Stimulated activated CD8-positive, alpha-beta memory T cell treated with anti-CD3 and anti-CD28 coated beads, Interleukin-15, amount 100 ng/mL, for 24 hours (primary cell): ENCODE measurements at places on chromosomes 5 and 9.

DNA sequence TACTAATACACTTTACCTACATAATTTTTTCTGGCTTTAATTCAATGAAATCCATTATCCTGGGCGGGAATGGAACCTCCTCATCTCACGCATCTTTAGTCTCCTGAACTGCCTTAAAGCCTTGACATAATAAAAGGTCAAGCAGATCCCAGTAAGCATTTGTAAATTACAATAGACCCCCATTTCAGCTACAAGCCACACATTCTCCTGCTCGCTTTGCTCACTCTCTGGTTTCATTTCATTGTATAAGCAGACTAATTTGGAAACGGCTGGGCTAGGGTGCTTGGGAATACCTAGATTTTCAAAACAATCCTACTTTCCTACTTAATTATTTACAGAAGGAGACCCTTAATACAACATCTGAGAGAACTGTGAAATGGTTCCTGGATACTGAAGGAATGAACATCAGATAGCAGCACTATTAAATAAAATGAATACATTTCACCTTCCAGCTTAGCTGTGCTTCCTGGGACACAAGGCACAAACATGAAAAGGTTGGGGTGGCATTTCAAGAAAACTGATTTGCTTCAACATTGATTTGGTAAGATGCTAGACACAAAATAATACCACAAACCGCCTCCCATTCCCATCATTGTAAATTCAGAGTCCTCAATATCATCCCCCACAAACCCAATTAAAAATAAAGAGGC is 1.5 kb downstream of the JAKMIP2 start:
- no peak for DNase-seq

GRCh38 chr9:123929177-123929869 is 603 bp downstream of the DENND1A start:
- DNase-seq, result peak; percentile 13

DNA sequence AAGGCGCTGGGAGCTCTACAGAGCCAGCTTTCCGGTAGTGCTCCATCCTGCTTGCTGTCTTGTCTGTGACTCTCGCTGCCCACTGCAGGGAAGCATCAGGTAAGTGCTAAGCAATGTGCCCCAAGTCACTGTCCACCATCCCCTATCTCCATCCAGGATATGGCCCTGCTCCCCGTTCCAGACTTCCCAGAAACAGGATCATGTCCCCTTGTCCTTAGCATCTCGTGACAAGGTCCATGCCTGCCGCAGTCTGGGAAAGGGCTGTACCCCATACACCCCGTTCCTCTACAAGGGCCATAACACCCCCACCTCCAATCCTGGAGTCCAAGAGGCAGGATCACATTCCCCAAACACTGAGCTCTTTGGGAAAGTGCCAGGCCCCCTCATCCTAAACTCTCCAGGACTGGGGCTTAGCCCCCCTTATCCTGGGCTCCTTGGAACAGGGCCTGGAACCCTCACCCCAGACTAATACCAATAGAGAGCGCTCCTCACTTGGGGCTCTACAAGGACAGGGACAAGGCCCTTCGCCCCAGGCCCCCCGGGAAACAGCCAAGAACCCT is 566 bp downstream of the RPP25L start:
- DNase-seq, result no peak

DNA sequence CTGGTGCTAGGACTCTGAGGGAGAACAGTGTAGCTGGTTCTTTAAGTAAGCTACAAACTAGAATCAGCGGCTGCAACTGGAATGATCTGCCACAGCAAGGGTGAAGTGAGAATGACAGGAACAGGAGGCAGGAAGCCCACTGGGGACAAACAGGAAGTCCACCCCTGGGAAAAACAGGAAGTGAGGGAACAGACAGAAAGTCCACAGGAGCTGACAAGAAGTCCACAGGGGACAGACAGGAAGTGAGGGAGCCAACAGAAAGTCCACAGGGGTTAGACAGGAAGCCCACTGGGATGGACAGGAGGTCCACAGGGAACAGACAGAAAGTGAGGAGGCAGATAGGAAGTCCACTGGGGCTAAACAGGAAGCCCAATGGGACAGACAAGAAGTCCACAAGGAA is 15.5 kb downstream of the ADAMTS16 start:
- no peak for DNase-seq

DNA sequence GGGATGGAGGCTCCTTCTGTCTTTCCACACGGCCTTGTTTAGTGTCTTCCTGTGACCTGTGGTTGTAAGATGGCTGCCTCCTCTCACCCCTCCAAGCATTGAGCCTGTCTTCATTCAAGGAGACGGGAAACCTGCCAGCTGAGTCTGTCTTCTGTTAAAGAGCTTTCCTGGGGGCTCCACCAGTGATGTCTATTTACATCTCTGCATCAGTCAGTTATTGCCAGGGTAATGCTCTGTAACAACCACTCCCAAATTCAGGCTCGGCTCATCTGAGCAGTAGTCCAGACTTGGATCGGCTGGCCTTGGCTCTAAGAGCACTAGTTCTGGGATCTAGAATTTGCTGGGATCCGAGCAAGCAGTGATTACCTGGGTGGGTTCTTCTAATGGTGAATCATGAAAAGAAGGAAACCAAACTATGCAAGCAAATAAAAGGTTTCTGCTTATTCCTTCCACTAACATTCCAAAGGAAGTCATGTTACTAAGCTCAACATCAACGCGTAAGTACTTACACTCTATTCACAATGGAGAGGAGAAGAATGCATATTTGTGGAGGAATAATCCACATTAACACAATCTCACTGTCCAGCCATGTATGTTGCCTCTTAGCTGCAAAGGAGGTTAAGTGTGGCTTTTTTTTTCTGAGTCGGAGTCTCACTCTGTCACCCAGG is 61.7 kb downstream of the GALNT12 start:
- DNase-seq, result no peak

GRCh38 chr5:165460911-165461310 is 1955.5 kb downstream of the MAT2B start:
- DNase-seq, result no peak

- DNase-seq, result no peak
These were observed 52.5 kb downstream of the EFNA5 start for GRCh38 chr5:107618242-107618641.

DNA sequence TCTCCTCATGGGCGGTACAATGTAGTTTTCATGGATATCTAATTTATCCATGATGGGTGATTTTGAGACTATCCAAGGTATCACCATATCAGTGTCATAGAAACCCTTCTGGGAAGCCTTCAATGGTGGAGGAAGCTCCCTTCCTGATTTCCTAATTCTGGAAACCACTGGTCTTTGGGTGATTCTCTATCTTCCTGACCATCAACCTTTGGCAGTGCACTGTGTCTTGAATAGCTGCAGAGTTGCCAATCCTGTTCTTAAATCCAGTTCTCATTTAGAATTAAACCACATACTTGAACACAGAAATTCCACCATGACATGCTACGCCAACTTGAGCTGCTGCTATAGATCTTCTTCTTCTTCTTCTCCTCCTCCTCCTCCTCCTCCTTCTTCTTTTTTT is 161.7 kb upstream of the KLF9 start:
- no peak for DNase-seq

GRCh38 chr9:118686959-118687358 is 682.3 kb downstream of the BRINP1 start:
- DNase-seq, result no peak

DNA sequence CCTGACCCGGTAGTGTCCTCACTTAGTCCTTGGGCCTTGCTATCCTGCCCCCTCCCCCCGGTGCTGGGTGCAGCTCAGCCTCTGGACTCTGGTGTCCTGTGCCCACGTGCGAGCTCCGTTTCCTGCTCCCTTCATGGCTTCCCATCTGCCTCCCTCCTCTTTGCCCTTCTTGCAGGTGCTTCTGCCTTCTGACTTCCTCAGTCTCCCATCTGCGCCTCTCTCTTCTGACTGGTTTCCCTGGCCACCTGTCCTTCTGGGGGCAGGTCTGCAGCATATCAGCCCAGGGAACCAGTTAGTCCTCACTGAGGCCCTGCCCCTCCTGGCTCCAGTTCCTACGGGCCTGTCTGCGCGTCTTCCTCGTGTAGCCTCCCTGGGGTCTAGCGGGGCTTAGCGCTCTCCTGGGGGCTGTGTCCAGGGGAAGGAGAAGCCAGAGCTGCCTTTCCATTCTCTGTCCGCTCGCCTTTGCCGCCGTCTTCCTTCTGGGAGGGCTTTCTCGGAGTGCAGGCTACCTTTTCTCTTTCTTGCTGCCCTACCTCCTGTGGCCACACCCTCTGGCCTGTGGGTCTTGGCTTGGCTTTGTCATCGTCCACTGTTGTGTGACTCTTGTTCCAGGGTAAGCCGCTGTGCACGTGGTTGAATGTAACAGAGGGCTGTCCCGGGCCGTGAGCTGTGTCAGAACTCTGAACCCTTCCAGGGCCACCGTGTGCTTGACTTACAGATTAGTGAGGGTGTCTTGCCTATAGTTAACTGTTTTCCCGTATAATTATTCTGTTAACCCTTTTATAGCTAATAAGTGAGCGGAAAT is 51.8 kb downstream of the EHMT1 start:
- no peak for DNase-seq

DNA sequence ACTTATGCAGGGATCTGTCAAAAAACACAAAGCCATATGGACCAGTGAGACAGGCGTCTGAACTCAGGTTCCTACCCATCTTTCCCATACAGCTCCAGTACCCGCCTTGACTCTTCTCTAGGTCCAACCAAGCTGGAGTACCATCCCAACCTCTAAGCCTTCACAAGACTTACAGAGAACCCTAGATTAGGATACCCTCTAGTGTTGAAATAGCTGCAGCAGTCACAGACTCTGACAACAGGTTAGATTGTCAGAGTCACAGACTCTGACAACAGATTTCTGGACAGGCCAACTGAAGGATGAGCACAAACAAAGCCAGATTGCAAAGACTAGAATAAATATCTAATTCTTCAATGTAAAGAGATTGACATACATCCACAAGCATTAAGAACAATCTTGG is 266.1 kb downstream of the GRIA1 start:
- no peak for DNase-seq

GRCh38 chr5:82522897-82523296 is 244.7 kb upstream of the RPS23 start:
- no peak for DNase-seq

GRCh38 chr9:137534256-137535119 is 15.7 kb downstream of the PNPLA7 start:
- DNase-seq, result no peak

GRCh38 chr9:98231770-98232478 is 23.5 kb downstream of the TBC1D2 start:
- no peak for DNase-seq

DNA sequence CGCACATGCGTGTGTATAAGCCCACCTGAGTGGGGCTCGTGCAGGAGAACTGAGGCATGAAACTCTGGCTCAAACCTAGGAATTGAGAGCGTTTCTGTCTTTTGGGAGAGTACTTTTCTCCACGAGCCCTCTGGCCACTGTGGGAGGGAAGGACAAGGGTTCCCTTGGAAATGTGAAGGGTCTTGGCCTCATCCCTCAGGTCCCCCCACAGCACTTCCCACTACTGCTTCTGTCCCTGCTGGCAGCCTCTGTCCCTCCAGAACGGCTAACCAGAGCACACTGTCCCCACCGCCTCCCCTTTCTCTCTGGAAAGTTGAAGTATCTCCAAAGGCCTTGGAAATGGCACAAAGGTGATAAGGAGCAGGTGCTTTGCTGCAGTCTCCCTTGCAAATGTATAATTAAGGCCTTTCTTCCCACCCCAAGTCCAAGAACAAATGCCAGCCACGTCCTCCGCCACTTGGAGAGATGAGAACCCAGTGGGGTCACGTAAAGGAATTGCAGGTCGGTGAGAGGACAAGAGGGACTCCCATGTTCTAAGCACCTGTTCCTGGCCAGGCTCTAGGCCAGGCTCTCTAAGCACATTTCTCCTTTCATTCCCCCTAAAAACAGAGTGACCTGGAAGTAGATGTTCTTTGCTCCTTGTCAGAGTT is 107.9 kb upstream of the LMX1B start:
- no peak for DNase-seq
